Cerebellar nuclear complex (tissue), 1 donor: ENCODE measurements at places on chromosomes 4 and X.

GRCh38 chrX:13647709-13648212 is 5.2 kb upstream of the TCEANC start:
- DNase-seq, result no peak

DNA sequence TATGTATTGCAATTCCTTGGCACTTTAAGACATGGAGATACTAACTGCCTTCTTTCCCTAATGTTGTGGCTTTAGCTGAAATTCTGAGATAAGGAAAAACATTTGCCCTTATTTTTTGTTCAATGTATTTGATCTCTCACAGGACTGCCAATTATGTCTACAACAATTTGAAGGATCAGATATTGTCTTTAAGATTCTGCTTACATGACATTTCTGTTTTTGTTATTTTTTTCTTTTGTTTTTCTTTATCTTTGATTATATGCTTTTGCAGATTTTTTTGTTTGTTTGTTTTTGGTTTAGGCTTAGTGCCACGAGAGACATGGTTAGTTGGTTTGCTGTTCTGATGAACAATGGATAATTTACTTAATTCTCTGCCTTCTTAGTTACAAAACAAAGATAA is 303.3 kb downstream of the TECRL start:
- no peak for DNase-seq

DNA sequence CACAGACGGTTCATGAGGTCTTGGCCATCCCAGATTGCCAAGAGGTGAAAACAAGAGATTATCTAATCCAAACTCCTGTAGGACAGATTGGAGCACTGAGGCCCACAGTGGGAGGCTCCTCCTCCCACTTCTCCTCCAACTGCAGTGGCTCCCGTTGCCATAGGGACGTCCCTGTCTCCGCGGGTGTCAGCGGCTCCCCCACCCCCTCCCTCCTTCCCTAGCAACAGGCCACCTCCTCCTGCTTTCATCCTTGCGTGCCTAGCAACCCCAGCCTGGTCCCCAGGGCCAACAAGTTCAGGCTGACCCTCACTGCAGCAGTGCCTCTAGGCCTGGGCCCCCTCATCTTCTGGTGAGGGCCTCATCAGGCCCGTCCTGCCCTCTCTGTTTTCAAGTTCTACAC is 6.8 kb upstream of the IQSEC2 start:
- no peak for DNase-seq

- no peak for DNase-seq
These were observed 24.6 kb downstream of the F9 start for GRCh38 chrX:139554991-139555675.

DNA sequence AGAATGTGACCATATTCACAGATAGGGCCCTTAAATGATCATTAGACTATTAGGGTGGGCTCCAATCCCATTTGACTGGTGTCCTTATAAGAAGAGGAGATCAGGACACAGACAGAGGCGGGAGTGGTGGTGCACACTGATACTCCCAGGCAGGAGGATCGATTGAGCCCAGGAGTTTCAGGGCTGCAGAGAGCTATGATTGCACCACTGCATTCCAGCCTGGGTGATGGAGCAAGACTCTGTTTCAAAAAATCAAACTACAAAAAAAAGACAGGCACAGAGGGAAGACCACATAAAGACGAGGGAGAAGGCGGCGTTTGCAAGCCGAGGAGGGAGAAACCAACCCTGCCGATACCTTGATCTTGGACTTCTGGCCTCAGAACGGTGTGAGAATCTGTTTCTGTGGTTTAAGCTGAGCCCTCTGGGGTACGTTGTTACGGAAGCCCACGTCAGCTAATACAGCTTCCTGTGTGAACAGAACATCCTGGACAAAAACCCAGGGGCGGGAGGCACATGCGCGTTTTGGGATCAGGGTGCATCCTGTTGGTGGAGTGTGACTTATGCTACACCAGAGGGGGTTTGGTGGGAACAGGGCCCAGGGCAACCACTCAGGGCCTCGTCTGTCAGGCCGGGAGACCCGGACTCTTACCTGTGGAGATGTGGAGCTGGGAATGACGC is 211.8 kb upstream of the PSAPL1 start:
- no peak for DNase-seq

GRCh38 chr4:185742766-185743165 is 69.2 kb downstream of the SORBS2 start:
- DNase-seq, result no peak

GRCh38 chrX:17521871-17522693 is 147.1 kb downstream of the NHS start:
- no peak for DNase-seq

GRCh38 chr4:88575186-88575585 is 17.1 kb upstream of the HERC3 start:
- no peak for DNase-seq

DNA sequence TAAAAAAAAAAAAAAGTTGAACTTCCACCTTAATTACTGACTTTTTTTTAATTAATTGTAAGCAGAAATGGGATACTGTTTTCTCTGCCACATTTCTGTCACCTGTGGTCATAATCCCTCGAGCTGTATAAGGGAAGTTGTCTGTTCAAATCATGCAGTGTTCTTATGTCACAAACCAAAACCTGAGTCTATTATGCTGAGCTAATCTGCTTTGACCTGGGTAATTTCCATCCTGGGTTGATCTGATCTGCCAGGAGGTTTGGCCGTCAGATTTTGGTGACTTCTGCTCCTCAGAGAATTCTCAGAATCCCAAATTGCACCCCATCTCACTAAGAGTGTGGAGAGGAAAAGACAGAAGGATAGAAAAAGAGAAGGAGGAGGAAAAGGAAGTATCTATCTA is 683.1 kb downstream of the KCTD8 start:
- DNase-seq, result peak; percentile 41

DNA sequence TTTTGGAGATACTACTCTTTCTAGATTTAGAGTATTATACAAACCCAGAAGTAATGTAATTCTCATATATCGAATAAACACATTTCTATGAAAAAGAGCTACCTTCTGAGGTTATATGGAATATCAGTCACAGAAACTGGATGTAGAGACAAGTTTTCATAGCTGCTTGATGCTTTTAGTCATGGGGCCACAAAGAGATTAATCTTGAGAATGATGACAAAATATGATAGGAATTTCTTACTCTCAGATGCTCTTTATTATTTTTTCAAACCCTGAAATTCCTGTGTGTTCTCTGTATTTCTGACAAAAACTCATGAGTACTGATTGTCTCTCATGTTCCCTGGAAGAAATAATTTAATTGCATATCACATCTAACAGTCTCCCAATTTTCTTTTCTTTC is 662.5 kb downstream of the RAPGEF2 start:
- DNase-seq, result no peak

DNA sequence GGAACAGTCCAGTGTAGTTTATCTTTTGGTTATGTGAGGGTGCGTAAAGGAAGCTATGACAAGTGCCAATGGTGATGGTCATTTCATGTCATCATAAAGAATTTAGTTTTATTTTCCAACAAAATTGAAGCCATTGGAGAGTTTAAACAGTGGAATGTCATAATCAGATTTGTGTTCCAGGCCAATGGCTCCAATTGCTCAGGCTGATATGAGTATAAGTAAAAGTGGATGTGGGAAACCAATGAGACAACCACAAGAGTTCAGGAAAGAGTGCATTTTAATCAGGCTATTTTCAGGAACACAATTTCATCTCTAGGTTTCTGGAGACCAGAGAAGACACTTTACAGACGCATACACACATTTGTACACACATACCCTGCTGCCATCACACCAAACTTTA is 20.7 kb downstream of the SPANXC start:
- DNase-seq, result no peak

- no peak for DNase-seq
These were observed 5.5 kb upstream of the ZXDB start for GRCh38 chrX:57586360-57586759.

DNA sequence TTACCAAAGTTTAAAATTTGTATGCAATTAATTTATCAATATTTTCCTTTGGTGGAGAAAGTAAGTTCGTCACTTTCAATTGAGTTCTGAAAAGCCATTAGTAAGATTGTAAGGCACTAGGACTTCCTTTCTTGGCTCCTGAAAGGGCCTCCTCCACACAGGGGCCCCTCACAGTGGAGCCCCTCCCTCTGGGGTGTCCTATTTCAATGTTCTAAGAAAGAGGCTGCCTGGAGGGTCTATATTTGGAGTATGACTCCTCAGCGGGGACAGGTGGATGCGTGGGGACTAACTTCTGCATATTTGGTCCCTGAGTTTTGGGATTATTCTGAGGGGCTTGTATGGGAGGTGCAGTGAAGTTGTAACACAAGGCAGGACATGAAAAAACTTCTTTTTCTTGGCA is 1.6 kb upstream of the ARMCX4 start:
- no peak for DNase-seq

GRCh38 chrX:24306440-24306839 is 7.4 kb downstream of the SUPT20HL2 start:
- no peak for DNase-seq

DNA sequence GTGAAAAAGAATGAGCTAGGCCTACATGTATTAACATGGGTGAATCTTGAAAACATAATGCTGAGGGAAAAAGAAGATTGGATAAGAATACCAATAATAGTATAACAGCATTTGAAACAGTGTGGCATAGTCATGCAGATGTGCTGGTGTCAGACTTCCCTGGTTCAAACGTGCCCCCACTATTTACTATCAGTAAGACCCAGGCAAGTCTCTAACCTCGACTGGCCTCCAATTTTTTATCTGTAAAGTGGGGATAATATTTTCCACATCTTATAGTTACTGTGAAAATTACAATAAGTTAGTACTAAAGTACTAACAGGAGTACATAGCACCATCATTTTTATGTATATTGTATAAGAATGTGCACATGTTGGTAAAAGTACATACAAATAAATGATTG is 17.0 kb upstream of the SLAIN2 start:
- DNase-seq, result no peak

DNA sequence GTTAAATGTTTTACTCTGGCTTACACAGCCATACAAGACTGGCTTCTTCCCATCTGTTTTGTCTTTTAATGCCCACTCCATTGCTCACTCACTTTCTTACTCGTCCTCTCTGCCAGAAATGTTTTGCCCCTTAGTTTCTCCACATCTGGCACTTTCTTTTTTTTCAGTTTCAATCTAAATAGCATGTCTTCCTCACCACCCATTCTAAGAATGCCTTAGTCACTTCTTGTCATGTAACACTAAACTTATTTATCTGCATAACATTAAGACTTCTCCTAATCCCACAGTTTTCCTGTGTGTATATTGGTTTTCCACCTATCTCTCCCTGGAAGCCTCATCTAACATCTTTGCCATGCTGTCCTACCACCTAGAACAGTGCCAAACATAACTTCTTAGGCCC is 119.3 kb downstream of the ADAMTS3 start:
- no peak for DNase-seq

- no peak for DNase-seq
These were observed 22.4 kb upstream of the F9 start for GRCh38 chrX:139508099-139508498.

- no peak for DNase-seq
These were observed 13.0 kb downstream of the RBMX start for GRCh38 chrX:136867518-136867917.

DNA sequence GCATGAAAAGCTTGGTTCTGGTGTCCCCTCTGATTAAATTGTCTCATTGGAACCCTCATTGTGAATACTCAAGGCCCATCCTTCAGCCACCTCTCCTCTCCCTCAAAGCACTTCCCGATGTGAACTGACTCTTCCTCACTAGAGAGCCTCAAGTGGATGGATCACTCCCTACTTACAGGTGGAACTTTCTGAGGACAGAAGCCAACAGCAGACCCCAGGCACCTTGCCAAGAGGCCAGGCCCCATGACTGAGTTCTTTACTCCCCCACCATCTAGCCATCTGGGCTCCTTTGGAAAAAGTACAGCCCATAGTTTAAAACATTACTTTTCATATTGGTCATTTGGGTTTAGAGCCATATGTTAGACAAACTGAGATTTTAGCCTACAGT is 224.1 kb downstream of the SHROOM3 start:
- no peak for DNase-seq

DNA sequence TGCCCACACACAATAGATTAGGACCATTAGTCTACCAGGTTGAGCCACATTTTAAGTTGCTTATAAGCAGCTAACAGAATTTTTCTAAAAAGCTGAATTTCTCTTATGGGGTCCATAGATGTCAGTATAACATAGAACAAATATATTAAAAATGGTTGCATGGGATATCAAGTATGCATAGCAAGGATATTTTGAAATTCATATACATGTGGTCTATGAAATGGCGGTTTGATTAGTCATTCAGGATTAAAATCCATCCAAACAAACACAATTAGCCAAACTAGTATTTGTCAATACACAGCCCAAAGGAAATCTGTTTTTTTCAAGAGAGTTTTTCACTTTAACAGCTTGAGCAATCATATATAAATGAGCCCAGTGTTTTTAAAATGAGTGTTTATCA is 33.5 kb upstream of the AMOT start:
- DNase-seq, result no peak

DNA sequence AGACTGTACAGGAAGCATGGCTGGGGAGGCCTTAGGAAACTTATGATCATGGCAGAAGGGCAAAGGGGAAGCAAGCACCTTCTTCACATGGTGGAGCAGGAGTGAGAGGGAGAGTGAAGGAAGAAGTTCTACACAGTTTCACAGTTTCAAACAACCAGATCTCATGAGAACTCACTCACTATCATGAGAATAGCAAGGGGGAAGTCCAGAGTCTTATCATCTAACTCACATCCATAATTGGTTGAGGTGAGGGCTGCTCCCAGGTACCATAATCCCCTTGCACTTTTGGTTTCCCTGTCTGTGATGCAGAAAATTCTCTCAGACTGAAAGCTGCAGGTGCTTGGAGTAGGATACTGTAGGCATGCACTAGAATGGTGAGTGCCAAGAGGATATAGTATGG is 233.8 kb upstream of the CPEB2 start:
- DNase-seq, result no peak

DNA sequence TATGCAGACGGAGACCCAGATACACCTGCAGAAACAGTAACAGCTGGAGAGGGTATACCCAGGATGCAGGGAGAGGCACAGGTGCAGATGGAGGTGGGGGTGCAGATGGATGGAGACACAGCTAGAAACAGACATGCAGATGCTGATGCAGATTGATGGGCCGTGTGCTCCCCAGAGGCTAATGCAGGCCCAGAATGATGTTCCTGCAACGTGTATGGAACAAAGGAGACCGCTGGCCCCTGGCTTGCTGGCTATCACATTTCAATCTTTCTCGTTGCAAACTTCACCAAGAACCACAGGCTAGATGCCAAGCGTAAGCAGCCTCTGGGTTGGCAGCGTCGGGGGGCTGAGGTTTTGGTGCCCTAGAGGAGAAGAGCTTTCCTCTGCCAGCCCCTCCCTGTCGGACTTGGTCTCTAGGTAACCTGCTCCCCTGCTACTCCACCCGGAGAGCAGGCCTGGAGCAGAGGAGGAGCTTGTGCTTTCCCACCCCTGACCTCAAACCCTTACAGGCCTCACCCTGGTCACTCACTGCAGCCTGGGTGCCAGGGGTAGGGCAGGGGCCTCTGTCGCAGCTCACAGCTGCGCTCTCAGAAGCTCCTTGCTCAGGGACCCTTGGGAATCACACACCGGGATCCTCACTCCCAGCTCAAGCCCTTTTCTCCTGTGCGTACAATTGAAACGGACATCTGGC is 69.0 kb upstream of the PSAPL1 start:
- no peak for DNase-seq
